ENCODE measurements at places on chromosomes 3 and 15. TPM values are rescaled to one million over a fixed set of nuclear protein-coding genes. Genes with fewer than 3 reads are reported as not detected.

CTXN2 gene
- polyA plus RNA-seq = not detected

SLC9C1 gene
- polyA plus RNA-seq = 0.50 TPM

SLC22A14 gene
- polyA plus RNA-seq = 0.78 TPM

EEF1AKMT4 gene
- polyA plus RNA-seq = 2.8 TPM

PLOD2 gene
- polyA plus RNA-seq = 191 TPM

TKT gene
- 90.3 TPM for polyA plus RNA-seq

ASB14 gene
- 1.2 TPM for polyA plus RNA-seq

CHRM5 gene
- 0.09 TPM for polyA plus RNA-seq

GOLGA6B gene
- 0.55 TPM for polyA plus RNA-seq

CRYGS gene
- polyA plus RNA-seq = 5.9 TPM

SLITRK3 gene
- polyA plus RNA-seq = 0.34 TPM
